ENCODE measurements at places on chromosomes 6 and 20.

GRCh38 chr6:61217714-61218113, 1068.3 kb downstream of the KHDRBS2 start:
- DNase-seq: no peak

- DNase-seq: no peak
Observed at GRCh38 chr6:146955570-146955969, 248.6 kb upstream of the STXBP5 start.

- DNase-seq: no peak
Observed at GRCh38 chr6:43911354-43912115, 141.5 kb downstream of the VEGFA start.

DNA sequence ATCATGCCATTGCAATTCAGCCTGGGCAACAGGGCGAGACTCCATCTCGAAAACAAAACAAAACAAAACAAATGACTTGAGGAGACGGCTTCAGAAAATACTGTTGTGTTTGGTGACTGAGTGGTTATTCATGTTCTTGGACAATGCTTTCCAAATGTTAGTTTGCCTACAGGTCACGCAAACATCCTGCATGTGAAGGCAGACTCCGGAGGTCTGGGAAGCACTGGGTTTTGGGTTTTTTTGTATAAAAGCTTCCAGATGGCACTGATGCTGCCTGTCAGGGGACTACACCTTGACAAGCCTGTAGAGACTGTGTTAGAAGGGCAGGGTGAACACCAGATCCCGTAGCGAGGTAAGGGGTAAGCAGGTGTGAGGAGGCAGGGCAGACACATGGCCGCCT, 81.7 kb downstream of the THBS2 start:
- DNase-seq: no peak

- DNase-seq: no peak
Observed at GRCh38 chr6:4880363-4880762, 104.2 kb downstream of the CDYL start.

DNA sequence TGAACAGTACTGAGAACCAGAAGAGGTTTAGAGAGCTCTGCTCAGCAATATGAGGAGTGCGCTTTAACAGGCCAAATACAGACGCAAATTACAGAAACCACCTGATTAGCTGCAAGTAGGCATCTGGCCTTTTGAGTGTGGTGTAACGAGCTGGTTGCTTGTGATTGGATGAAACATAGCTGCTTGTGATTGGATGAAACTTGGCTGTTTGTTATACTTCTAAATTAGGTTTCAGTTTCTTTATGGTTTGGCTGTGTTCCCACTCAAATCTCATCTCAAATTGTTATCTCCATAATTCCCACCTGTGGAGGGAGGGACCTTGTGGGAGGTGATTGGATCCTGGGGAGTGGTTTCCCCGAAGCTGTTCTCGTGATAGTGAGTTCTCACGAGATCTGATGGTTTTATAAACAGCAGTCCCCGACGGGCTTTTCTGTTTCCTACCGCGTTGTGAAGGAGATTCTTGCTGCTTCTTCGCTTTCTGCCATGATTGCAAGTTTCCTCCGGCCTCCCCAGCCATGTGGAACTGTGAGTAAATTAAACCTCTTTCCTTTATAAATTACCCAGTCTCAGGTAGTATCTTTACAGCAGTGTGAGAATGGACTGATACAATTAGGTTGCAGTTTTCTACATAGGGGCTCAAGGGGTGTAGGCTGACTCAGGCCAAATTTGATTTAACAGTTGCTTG, 655.9 kb upstream of the MAN1A1 start:
- no peak for DNase-seq

DNA sequence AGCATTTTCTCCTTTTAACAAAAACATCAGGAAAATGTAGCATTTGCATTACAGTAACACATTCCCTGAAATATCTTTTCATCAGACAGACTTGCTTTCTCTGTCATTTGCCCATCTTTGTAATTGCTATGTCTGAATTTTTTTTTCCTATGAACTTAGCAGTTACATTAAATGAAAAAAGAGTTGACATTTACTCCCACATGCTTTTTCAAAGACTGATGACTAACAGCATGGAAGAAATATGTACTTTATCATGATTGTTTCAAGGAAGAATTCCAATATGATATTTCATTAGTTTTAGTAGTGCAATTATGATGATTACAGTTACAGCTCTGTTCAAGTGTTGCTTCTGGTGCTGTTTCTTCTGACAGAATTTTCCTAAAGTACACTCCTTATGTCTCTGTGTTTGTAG, 864.5 kb upstream of the MAN1A1 start:
- DNase-seq: no peak

GRCh38 chr6:72464791-72465691, 156.8 kb upstream of the KCNQ5 start:
- no peak for DNase-seq

- no peak for DNase-seq
Observed at GRCh38 chr6:103675807-103676406, 1183.8 kb downstream of the HACE1 start.

DNA sequence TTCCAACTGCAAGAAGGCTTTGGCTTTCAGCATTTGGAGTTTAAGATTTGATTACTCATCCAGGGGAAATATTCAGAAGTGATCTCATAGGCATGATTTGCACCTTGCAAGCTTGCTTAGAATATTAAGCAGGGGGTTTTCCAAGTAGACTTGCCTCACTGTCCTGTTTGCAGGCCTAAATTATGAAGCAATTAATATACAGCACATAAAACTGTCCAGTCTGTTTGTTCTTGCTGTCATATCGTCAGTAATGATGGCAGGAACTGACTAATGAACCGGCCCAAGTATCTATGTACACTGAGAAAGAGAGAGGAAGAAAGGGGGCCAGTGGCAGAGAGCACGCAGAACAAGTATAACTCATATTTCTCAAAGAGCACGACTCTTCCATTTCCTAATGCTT, 212.5 kb upstream of the SUPT3H start:
- DNase-seq: no peak
